NCI-H187 treated with DMSO at 0.1 percent for 48 hours (cell line): ENCODE measurements at places on chromosomes 13 and 19.

GRCh38 chr19:53365899-53366493 lies 491 bp downstream of the ZNF525 start:
- DNase-seq = no peak

DNA sequence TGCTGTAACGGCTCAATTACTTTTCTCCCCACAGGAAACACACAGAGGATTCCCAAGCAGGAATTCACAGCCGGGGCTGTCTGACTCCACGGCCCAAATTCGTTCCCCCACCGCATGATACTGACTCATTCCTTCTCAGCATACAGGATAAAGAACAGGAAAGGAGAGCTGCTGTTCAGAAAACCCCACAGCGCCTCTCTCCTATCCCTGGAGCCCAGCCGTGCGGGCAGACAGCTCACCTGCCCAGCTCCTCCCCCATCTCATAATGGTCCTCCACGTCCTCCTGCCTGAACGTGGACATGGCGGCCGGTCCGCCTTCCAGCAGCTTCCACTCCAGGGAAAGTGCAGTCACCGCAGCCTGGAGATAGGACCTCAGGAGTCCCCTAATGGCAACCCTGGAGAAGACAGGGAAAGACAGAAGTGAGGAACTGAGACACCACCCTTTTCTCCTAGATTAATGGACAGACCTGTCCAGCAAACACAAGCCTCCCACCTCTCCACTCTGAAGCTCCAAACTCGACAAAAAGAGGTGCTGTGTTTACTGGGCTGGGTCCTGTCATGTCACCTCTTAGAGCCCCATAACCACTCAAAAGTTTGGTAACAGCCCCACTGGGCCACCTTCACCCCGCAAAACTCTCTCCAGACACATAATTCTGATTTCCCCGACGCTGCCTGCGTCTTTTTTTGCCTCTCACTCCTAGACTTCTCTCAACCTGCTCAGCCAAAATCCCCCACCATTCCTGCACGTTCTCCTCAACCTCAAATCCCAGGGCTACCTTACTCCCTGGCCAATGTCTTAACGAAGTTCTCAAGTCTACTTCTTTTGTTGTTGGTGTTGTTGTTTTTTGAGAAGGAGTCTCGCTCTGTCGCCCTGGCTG lies 1.2 kb downstream of the DAPK3 start:
- DNase-seq = no peak

DNA sequence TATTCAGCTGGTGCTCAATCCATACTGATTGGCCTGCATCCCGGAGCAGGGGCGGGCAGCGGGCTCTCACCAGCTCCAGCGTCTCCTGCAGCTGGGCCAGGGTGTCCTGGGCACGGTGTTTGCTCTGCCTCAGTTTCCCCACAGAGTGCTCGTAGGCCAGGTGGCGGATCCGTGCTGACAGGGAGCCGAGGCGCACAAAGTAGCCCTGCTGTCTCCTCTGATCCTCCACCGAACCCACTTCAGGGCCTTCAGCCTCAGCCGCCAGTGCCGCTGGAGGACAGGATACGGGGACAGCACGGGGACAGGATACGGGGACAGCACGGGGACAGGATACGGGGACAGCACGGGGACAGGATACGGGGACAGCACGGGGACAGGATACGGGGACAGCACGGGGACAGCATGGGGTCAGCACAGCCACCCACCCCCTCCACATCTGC lies 7.3 kb upstream of the PLIN4 start:
- no peak for DNase-seq

DNA sequence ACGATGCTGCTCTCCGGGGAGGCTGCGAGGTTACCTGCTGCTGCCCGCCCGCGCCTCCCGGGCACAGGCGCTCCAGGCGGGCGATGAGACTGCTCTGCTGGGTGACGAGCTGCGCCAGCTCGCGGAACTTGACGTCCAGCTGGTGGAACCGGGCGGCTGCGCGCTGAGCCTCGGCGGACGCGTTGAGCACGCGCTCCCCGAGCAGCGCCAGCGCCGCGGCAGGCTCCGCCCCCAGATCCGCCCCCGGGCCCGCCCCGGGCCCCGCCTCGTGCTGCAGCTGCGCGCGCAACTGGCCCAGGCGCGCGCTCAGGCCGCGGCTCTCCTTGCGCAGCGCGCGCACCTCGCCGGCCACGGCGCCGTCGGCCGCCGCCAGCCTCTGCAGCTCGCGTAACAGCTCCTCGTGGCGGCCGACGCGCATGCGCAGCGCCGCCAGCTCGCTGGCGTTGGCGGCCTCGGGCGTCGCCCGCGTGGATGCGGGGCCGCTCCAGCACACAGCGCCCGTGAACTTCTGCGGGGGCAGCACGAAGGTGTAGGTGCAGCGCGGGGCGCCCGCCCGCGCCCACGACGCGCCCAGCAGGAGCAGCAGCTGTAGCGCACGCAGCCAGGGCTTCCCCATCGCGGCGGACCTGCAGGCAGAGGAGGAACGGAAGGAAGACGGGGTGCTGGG lies 6.4 kb downstream of the ANGPTL6 start:
- no peak for DNase-seq
